ENCODE measurements at places on chromosomes 11 and 22.

- peak; percentile 94 for DNase-seq
Observed at GRCh38 chr11:64092111-64092760, 56.5 kb downstream of the FLRT1 start.

GRCh38 chr11:115122274-115122673 is 381.9 kb downstream of the CADM1 start:
- DNase-seq = no peak

DNA sequence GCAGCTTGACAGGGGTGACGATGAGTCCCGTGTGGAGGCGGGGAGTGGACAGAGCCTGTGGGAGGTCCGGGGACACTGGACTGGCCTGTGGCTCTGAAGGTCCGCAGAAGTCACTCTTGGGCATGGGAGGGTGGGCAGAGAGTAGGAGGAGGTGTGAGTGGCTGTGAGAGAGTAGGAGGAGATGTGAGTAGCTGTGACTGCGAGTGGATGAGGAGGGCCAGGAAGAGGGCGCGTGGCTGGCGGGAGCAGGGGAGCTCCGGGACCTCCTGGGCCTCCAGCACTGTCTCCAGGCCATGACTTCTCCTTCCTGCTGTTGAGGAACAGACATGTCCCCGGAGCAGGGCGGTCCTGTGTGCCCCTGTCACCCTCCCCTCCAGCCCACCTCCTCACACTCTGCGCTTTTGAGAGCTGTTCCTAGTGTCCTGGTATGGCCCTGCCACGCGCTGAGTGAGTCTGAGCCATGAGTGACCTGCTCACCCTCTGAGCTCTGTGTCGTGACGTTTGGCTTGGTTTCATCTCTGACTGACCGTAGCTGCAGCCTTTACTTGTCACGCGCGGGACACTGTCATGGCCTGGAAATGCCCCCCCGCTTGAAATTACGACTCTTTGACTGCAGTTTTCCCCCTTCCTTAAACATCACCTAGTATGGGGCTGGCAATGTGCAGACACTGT is 391.5 kb downstream of the TBC1D22A start:
- DNase-seq = peak; percentile 10

GRCh38 chr22:43707648-43708047 is 104.5 kb downstream of the EFCAB6 start:
- no peak for DNase-seq

DNA sequence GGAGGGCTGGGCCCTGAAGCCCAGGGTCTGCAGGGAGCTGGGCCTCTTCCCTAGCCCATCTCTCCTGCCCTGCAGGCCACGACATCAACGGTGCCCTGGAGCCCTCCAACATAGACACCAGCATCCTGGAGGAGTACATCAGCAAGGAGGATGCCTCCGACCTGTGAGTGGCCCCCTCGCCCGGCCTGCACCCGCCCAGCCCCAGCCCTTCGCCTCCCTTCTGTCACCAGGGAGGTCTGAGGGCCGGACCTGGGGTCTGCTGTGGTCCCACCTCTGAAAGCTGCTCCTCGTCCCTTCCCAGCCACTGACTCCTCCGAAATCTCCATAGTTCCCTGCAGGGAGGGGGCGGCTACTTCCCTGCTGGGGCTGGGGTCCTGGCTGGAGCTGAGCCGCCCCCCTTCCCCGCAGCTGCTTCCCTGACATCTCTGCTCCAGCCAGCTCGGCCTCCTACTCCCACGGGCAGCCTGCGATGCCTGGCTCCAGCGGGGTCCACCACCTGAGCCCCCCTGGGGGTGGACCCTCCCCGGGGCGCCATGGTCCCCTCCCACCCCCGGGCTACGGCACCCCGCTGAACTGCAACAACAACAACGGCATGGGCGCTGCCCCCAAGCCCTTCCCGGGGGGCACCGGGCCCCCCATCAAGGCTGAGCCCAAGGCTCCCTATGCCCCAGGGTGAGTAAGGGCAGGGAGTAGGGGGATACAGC is 13.3 kb downstream of the MYRF start:
- no peak for DNase-seq

GRCh38 chr11:76456571-76456970 is 11.8 kb downstream of the EMSY start:
- DNase-seq = no peak

DNA sequence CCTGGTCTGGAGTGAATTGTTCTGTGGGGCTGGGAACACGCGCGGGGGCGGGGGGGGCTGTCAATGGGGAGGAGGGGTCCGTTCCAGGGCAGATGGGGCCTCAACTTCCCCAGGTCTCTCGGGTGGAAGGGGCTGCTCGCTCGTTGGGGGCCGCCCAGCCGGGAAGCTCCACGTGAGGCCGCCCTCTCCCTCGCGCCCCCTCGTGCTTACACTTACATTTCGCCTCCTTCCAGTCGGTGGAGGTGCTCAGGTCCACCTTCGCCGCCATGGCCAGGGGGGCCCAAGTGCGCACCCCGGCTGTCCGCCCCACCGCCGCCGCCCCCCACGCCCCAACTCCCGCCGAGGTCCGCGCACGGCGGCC is 452 bp downstream of the MACROD1 start:
- no peak for DNase-seq

- DNase-seq = no peak
Observed at GRCh38 chr11:46907606-46908005, 10.7 kb downstream of the LRP4 start.

GRCh38 chr11:113473983-113474361 is 1.2 kb downstream of the DRD2 start:
- no peak for DNase-seq
